ENCODE measurements at places on chromosomes 1 and 21.

- no peak for DNase-seq
These were observed 17.9 kb downstream of the UBL4B start for GRCh38 chr1:110130113-110130591.

DNA sequence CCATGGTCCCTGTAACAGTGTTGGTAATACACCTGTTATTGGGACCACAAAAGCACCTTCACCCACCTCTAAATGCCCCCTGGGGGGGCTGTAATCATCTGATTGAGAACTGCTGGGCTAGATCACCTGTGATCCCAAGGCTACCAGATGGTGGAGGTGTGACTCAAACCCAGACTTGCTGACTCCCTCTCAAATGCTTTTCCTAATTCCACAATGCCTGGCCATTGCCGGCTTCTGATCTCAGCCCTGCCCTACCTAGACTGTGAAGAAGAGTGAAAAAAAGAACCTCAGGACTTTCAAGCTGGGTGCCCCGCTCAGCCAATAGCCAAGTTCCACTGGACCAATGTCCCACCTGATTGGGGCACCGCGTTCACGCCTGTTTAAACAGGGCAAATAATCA is 9.6 kb downstream of the TMEM9 start:
- DNase-seq = no peak

- DNase-seq = peak; percentile 90
These were observed 2.0 kb downstream of the AGRN start for GRCh38 chr1:1021920-1022259.

DNA sequence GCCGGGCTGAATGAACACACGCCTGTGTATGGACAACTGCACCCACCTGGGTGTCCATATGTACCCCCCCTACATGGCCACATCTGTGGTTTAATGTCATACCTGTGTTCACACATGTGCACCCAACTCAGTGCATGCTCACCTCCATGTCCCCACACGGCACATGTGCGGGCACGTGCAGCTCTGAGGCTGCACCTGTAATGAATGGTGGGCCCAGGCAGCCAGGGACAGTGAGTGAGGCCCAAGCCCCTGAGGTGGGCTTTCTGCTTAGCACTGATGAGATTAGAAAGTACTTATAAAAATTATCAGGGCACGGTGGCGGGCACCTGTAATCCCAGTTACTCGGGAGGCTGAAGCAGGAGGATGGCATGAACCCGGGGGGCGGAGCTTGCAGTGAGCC is 42.5 kb upstream of the CSF3R start:
- no peak for DNase-seq

- DNase-seq = no peak
These were observed 147.3 kb downstream of the CD247 start for GRCh38 chr1:167371030-167371429.

- no peak for DNase-seq
These were observed 7.9 kb downstream of the ACAP3 start for GRCh38 chr1:1299686-1300351.

- no peak for DNase-seq
These were observed 166.4 kb upstream of the AJAP1 start for GRCh38 chr1:4488018-4488417.

GRCh38 chr1:168910403-168910802 is 181.4 kb upstream of the DPT start:
- no peak for DNase-seq

DNA sequence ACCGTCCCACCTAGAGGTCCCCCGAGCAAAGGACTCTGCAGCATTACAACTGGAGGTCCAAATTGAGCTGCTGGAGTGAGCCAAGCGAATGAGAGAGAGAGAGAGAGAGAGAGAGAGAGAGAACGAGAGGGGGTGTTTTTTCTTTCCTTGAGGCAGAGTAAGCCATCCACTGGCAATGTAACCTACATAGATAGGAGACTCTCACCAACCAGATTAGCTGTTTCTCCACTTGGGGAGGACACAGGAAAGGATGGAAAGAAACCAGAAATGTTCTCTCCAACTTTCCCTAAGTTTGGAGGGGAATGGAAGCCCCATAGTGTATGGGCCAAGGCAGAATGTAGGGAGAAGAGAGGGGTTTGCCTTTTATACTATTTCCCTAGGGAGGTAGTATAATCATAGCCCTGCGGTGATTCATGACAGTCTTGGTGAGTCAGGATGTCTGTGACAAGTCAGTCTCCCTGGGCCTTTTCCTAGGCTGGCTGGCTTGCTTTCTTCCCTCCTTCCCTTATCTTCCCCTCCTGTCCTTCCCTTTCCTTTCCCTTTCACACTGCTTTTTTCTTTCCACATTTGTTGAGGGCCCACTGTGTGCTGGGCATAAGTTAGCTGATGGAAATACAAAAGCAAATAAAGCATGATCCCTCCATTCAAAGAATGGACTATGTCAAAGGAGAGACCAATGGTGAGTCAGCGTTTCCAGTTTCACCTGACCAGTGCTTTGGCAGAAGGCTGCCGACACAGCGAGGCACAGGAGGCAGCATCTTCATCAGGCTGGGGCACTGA is 7.1 kb downstream of the FNDC7 start:
- peak; percentile 90 for DNase-seq

DNA sequence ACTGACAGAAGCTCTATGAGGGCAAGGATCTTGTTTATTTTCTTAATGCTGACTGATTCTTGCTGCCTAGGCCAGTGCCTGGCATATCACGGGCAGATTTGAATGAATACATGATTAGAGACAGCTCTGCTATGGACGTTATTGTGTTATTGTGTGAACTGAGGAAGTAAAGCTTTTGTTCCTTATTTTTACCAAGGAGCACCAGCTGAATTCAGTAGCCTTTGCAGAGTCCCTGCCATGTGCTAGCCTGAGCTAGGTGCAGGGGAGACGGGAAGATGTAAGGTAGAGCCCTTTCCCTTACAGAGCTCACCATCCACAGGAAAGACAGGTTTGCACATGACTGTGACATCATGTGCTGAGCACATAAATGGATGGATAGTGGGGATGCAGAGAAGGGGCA is 36.0 kb upstream of the SCMH1 start:
- no peak for DNase-seq

DNA sequence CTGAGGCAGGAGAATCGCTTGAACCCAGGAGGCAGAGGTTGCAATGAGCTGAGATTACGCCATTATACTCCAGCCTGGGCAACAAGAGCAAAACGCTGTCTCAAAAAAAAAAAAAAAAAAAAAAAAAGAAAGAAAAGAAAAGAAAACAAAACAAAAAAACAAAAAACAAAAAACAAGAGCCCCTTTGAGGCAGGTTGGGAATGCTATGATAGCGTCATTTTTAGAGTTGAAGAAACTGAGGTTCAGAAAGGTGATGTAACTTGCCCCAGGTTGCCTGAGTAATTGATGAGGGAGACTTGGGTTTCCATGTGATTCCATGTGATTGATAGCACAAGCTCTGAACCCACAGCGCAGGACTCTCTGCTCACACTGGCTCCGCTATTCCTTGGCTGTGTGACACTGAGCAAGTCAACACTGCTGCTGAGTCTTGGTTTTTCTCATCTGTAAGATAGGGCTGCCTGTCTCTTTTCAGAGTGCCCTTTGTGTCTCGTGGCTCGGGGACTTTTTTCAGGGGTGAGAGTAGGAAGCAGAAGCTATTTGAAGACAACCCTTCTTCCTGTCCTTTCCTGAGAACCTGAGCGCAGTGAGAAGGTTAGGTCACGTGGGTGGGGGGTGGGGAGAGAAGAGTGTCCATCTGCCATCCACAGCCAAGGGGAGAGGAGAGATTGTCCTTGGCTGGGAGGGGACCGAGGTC is 2.5 kb downstream of the CNR2 start:
- DNase-seq = no peak

GRCh38 chr1:226220473-226221189 is 2.8 kb upstream of the MIXL1 start:
- DNase-seq = no peak

DNA sequence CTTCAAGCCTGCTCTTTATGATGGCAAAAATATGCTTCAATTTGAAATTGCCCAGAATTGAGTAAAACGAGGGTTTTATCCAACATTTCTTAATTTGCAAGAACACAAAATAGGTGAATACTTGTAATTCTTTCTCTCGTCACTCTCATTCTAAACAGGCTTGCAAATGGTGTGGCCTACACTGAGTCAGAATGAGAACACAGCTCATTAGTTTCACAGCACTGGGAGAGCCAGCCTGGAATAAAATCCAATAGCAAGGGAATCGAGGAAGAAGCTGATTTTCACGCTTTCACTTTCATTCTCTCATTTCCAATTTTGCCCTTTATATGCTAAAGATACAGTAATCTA is 537.5 kb downstream of the LTN1 start:
- peak; percentile 56 for DNase-seq

- DNase-seq = no peak
These were observed 4.2 kb upstream of the NLRP3 start for GRCh38 chr1:247411621-247412327.

DNA sequence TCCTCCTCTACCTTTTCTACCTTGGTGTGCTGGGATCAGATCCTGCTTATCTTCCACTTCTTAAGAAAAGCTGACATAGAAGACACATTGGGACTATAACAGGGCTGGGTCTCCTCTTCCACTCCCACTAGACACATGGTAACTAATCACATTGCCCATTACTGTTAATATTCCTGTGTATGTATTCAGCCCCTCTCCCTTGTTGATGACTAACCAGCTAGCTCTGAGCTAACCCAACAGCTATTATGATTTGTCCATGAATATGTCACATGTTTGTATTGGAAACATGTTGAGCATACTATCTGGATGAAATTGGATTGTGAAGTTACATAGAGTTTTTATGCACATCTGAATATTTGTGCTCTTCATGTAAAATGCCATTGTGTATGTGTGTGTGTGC is 52.9 kb downstream of the MPZL1 start:
- DNase-seq = peak; percentile 36

GRCh38 chr1:99133756-99134500 is 129.3 kb upstream of the PLPPR5 start:
- no peak for DNase-seq

DNA sequence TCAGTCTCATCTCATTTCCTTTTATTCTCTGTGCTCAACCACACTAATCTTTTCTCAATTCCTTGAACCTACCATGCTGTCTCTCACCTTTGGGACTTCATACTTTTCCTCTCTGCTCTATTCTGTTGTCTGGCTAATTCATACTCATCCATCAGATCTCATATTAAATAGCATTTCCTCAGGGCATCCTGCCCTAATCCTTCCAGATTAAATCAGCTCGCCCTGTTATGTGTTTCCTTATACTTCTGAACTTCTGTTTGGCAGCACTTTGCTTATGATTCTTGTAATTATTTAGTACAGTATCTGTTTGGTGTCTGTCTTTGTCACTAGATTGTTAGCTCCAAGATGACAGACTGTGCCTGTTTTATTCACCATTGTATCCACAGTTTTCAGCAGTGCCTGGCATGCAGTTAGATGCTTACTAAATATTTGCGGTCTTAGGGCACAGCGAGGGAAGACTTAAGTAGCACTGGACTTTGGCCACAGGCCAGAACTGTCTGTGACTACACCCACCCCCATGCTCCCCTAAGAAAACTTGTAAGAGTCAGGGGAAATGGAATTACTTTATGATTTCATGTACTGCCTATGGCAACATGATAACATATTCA is 9.9 kb upstream of the CAP1 start:
- DNase-seq = peak; percentile 89

DNA sequence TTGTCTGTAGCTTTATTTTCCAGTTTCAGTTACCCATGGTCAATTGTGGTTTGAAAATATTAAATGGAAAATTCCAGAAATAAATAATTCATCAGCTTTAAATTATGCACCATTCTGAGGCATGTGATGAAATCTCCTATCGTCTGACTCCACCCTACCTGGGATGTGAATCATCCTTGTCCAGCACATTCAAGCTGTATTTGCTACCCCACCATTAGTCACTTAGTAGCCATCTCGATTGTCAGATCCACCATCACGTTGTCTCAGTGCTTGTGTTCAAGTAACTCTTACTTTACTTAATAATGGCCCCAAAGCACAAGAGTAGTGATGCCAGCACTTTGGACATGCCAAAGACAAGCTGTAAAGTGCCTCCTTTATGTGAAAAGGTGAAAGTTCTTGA is 4.0 kb downstream of the STPG1 start:
- peak; percentile 88 for DNase-seq

GRCh38 chr21:45326169-45326851 is 38.6 kb upstream of the POFUT2 start:
- DNase-seq = peak; percentile 65

DNA sequence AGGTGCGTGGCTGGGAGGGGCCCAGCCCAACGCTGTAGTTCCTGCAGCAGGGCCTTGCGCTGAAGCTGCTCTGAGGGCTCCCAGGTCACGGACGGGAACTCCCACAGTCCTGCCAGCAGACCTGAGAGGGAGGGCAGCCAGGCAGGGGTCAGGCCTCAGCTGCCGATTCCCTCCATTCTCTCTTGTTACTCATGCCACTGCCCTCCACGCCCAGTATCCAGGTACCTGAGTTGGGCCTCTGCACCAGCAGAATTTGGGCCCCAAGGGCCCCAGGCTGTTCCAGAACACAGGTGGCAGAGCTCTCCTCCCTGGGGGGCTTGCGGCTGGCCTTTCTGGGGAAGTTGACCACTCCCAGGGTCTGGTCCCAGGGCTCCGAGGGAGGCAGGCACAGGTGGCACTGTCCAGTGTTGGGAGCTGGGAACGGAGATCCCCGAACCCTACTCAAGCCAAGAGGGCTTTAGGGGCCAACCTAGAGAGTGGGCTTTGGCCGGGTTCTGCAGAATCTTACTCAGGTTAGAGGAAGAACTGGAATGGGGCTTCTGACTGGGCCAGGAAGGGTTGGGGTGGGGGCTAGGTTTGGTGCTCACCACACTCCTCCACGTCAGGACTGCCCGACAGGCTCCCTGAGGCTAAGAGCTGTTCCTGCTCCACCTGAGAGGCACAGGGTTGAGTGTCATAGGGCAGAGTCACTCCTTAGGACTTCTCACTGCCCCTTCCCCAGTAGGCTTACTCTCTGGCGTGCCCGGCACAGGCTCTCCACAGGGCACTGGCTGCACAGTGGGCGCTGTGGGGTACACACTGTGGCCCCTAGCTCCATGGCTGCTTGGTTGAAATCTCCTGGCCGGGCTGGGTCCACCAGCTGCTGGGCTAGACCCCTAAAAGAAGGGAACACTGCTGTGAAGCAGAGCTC is 5.0 kb downstream of the HPDL start:
- no peak for DNase-seq

GRCh38 chr1:170881268-170882265 is 53.8 kb upstream of the MROH9 start:
- peak; percentile 39 for DNase-seq

- DNase-seq = no peak
These were observed 8.6 kb downstream of the NECTIN4 start for GRCh38 chr1:161080441-161081405.

DNA sequence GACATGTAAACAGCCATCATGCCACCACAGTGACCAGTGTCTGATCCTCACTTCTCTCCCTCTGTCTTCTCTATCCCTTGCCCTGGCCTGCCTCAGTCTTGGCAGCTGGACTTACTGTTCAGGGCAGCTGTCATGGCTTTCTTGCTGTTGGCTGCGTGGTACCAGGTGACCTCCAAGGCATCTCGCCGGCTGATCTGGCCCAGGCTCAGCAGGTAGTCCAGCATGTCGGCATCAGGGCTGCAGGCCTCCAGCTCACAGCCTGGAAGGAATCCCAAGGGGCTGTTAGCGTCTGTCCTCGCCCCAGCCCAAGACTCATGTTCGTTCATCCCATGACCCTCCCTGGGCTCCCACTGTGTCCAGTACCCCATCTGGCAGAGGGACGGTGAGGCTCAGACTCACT is 3.6 kb downstream of the FAM151A start:
- no peak for DNase-seq

Data from M059J (cell line).